ENCODE measurements at places on chromosomes 16 and 17. TPM values are rescaled to one million over a fixed set of nuclear protein-coding genes. Genes with fewer than 3 reads are reported as not detected.

DNA sequence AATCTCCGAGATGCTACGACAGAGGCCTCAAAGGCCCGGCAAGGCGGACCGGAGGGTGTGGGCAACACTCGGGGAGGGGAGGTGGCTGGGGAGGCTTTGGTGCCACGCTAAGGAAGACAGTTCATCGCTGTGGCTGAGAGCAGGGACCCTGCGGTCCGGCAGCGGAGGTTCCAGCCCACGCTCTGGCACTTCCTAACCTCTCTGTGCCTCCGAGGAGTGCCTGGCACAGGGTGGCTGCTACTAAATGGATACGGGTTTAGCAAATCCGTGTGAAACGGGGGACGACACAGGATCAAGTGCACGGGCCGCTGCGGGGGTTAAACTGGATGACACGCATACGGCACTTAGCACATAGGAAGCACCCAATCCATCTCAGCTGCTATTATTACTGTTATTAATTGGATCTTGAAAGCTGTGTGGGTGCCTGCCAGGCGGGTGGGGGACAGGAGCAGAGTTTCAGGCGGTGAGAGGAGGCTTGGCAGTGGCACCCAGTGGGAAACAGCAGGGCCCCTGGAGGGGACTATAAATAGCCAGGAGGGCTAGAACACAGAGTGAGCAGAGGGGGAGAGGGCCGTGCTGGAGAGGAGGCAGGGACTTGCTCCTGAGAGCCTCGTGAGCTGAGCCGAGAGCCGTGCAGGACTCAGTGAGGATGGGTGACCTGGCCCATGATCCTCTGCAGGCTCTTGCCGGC, 45.0 kb downstream of the ABR start:
- DNase-seq = no peak

DNA sequence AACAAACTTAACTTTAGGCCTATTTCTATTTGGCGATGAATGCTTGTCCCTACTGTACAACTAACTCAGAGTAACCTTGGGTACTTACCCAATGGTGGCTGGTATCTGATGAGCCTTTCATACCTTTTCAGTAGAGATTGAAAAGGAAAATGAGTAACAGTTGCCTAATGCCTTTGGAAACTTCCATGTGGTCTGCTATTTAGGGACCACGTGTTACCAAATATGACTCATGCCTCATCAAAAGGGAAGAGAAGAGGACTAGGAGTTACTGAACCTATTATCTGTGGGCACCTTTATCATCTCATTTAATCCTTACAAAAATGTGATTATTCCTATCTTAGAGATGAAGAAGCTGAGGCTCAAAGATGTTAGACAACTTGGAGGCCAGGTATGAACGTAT, 8.1 kb downstream of the MYOCD start:
- no peak for DNase-seq

- DNase-seq = peak; percentile 84
Observed at GRCh38 chr17:79810130-79811010, 13.5 kb upstream of the CBX8 start.

GRCh38 chr16:57937861-57938260, 33.1 kb downstream of the CNGB1 start:
- DNase-seq = no peak

XYLT1 gene
- 19.3 TPM for total RNA-seq

GRCh38 chr17:80527016-80527645, 17.5 kb upstream of the RPTOR start:
- no peak for DNase-seq

GRCh38 chr17:72813481-72813880, 279.0 kb downstream of the SLC39A11 start:
- no peak for DNase-seq

DNA sequence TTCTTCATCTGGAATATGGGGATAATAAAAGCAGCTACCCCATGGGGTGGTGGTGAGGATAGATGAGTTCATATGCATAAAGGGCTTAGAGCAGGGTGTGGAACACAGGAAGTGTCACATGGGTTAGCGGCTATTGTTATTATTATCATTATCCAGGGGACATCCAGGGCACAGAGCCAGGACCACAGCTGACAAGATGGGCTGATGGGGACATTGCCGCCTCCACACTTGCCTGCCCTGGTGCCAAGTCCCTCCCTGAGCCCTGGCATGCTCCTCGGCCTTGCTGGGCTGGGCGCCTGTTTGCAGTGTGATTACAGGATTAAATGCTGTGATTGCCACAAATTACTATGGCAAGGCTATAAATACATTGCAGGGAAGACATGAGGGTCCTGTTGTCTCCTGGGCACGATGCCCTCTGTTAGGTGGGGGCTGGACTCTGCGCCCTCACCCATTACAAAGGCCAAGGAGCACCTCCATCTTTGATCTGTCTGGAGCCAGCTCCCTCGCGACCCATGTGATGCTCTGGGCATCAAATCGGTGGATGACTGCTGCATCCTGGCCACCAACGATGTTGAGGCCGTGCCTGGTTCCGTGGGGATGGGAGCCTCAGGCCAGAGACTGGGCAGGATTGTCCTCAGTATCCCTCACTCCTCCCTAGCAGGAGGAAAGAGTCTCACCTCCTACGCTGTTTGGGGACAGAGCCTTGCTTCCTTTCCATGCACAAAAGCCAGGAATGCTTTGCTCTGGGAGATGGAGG, 43.2 kb downstream of the PIMREG start:
- DNase-seq = no peak

CCDC40 gene
- total RNA-seq = 11.8 TPM

GRCh38 chr16:81797443-81797842, 18.4 kb downstream of the PLCG2 start:
- DNase-seq = no peak

- no peak for DNase-seq
Observed at GRCh38 chr17:27644586-27644985, 13.6 kb downstream of the LGALS9 start.

CPPED1 gene
- 24.8 TPM for total RNA-seq

KRT28 gene
- not detected for total RNA-seq

GRCh38 chr16:67017421-67017750, 11.6 kb upstream of the CBFB start:
- DNase-seq = no peak

TMC7 gene
- total RNA-seq = 1.6 TPM

CCL5 gene
- 4.5 TPM for total RNA-seq

DNA sequence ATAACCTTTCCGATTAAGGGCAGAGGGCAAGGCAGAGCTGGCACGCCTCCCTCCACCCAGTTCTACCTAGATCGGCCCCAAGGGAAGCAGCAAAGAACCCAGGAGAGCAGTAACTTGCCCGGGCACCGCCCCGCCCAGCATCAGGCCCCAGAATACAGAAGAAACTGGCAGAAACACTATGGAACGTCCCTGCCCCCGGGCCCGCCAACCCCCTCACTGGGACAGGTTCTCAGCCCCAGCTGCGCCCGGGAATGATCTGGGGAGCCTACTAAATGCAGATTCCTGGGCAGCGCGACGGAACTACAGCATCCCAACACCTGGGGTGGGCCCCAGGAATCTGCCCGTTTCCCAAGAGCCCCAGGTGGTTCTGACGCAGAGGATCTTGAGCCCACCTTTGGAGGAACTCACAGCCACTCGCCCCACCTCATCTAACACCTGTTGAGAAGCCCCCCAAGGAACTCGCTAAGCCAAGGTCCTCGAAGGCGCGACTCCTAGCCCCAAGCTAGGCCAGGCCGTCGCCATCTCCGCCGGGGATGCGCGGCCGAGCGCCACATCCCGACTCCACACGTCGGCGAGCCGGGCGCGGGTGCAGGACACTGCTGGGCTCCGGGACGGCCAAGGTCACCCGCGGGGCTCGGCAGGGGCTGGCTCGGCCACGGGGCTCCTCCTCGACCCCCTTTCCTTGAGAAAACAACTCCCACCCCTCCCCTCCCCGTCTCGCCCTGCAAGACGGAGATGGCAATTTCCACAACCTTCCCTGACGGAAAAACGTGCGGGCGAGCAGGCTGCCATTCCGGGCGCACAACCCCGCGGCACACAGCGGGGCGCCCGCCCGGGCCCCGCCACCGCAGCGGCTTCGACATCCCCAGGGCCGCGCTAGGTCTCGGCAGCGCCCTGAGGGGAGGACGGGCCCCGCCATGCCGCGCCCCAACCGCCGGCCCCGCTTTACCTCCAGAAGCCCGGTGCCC, 913 bp downstream of the CDIP1 start:
- DNase-seq = peak; percentile 14

- no peak for DNase-seq
Observed at GRCh38 chr17:42889809-42890208, 10.8 kb upstream of the G6PC1 start.

DNA sequence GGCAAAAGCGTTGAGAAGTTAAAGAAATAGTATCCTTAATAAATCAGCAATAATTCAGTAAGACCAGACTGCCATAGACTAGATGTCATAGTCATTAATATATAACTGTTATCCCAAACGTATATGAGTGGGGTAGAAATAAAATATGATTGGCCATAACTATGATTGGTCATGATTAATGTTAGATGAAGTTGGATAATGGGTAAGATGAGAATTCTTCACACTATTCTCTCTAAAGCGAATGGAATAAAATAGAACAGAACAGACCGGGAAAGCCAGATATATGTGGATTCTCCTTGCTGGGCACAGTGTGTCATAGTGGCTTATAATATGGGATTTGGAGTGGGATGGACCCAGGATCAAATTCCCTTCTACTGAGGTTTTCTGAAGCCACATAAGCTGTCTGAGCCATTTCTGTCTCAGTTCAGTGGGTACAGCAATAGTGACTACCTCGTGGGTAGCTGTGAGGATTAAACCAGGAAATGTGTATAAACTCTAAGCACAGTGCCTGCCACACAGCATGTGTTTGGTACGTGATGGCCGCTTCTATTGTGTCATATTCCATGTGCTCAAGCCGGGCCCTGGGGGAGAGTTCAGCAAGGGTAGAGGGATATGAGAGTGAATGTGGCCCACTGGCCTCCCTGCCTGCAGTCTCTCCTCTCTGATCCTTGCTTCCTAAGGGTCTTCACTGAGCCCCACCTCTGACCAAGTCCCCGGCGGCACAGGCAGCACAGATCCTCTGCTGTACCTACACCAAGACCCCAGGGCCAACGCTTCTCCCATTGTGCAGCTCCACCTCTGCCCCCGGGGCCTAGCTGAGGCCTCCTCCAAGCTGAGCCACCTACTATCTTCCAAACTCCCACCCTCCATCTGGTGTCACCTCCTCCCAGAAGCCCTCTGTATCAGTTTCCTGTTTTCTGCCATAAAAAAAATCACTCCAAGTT, 3.7 kb downstream of the CETP start:
- no peak for DNase-seq

GRCh38 chr17:62696726-62697490, 69.4 kb downstream of the MRC2 start:
- DNase-seq = no peak

- no peak for DNase-seq
Observed at GRCh38 chr17:31531336-31531980, 140.0 kb downstream of the RAB11FIP4 start.

DNA sequence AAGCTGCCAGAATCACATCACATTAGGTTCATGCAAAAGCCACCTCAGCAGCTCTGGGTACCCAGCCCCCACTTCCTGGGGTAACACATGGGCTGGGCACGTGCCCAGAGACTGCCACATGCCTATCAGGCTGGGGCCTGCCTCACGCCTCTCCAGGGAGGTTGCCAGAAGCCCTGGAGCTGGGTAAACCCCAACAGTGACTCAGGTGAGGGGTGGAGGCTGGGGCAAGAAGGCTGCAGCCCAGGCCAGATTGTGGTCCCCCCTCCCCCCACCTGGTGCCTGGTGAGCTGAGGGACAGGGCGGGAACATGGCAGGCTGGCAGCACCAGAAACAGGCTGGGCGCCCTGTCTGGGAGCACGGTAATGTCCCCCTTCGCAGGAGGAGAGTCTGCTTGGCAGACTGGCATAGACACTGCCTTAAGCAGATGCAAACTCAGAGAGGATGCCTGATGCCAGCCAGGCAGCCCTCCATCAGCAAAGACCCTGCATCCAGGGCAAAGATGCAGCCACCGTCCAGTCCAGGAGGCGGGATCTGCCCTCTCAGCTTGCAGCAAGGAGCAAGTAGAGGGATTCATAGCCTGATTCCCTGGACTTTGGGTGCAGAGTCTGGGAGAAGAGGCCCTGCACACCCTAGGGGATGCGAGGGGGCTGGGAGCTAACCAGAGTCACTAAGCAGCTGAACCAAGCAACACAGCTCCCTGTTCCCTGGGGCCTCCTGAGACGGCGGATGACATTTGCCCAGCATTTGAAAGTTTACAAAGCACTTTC, 28.8 kb downstream of the NGFR start:
- DNase-seq = peak; percentile 89

DNA sequence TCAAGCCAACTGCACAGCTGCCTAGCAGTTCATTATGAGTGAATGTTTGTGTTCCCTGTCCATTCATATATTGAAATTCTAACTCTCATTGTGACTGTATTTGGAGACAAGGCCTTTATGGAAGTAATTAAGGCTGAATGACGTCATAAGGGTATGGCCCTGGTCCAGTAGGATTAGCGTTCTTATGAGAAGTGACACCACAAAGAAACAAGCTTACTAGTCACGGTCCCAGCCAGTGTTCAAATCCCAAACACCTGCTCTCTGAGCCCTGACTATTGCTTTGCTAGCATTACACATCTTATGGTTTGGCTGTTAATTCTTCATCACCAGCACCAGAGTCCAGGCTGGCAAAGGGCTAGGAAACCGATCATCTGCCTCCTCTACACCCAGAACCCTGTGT, 2.2 kb downstream of the ZNF668 start:
- DNase-seq = no peak

CFAP97D1 gene
- total RNA-seq = 1.1 TPM

CD300LG gene
- 0.09 TPM for total RNA-seq

- DNase-seq = no peak
Observed at GRCh38 chr16:22282254-22282892, 14.8 kb upstream of the POLR3E start.

GRCh38 chr16:9002042-9002441, 38.3 kb upstream of the USP7 start:
- no peak for DNase-seq

DNA sequence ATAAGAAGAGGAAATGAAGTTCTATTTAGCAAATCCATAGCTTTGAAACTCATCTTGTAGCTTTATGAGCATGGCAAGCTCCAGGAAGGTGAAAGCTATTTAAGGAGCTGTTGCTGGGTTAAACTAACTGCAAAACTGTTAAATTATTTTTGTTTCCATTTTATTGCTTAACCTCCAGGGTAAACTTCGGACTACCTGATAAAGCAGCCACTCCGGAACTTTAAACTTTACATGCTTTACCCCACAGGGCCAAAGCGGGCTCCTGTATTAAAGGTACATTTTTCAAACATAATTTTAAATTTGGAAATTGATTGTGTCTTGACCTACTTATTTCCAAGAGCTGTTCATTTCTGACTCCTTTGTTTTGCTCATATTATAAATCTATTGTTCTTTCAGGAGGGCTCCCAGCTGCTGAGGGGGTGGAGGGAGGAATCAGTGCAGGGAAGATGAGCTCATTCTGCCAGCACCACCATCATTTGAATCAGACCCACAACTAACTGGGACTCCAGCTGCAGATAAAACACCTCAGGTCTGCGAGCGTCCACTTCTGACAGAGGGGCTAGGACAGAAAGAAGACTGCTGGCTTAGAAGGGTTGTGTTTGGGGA, 157.9 kb downstream of the IRX3 start:
- DNase-seq = no peak

- no peak for DNase-seq
Observed at GRCh38 chr17:79803997-79804855, 7.3 kb upstream of the CBX8 start.

MYH3 gene
- 5.9 TPM for total RNA-seq
